Activated CD8-positive, alpha-beta memory T cell treated with anti-CD3 and anti-CD28 coated beads for 24 hours (primary cell): ENCODE measurements at places on chromosomes 1 and 21.

DNA sequence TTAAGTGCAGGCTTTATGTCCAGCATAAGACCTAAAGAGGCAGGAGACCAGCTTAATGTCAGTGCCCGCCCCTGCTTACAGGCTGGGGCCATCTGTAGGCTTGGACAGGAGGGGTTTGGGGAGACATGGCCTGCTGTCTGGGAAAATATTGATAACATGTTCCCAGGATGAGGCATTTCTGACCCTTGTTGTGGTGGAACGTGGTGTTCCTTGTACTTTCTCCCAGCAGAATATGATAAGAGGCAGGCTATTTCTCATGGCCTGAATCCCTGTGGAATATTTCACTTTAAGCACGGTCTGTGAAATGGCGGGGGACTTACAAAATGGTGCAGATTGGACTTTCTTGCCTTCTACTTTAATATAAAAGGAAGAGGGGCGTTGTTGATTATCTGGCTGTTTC, 41.9 kb upstream of the PLA2G5 start:
- DNase-seq, result no peak

- DNase-seq, result peak; percentile 84
Observed at GRCh38 chr1:154791292-154792166, 78.6 kb downstream of the KCNN3 start.

GRCh38 chr1:228996281-228996680, 261.0 kb downstream of the RHOU start:
- DNase-seq, result no peak

DNA sequence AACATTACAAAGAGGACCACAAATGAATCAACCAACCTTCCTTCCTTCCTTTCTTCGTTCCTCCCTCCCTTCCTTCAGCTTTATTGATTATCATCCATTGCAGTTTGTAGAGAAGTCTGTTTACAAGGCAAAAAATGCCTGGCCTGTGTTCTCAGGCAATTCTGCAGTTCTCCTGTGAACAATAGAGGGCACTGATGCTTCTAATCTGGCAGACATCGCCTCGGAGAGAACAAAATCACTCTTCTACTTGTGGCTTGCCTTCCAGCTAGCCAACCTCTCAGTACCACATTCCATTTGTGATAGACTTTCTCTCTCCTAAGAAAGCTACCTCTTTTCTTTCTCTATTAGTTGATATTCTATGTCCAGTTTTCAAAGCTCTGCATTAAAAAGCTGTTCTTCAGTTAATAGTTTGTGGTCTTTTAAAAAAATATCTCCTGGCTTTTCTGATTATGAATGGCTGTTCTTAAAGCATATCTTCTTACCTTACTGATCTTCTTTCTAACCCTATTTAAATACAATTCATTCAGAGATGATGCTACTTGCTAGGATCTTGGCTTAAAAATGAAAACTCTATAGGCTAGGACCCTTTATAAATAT, 26.9 kb upstream of the ESRRG start:
- DNase-seq, result no peak

- no peak for DNase-seq
Observed at GRCh38 chr1:206476058-206476457, 5.8 kb downstream of the IKBKE start.

- no peak for DNase-seq
Observed at GRCh38 chr1:155013632-155014031, 11.0 kb downstream of the ZBTB7B start.

DNA sequence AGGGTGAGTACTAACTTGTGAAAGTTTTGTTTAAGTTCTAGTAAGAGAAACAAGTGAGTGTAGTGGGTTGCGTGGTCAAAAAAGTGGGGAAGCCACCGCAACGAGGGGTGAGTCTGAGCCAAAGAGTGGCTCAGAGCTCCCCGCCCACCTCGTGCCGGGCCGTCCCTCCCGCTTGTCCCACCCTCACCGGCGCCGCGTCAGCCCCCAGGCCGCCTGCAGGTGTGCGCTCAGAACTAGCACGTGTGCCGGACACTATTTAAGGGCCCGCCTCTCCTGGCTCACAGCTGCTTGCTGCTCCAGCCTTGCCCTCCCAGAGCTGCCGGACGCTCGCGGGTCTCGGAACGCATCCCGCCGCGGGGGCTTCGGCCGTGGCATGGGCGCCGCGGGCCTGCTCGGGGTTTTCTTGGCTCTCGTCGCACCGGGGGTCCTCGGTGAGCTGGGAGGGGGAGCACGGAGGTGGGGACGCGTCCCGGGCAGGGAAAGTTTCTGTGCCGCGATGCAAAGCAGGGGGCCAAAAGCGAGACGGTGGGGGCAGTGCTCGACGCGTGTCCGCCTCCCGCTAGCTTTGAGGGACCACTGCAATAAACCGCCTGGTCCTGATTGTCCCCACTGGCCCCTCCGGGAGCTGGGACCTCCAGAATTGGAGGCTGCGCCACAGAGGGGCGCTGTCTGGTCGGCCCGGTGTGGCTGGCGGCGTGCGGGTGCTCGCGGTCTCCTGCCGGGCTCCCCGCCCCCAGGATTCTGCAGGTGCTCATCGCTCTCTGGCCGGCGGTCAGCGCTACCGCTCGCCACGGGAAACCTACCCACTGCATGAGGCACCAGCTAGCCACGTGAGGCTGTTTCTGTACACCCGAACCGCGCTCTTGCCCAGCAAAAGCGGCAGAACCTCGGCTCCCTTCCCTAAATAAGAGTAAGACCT, at the start of gene CR2:
TSS of gene CR2 (plus strand) at position 283 of the 919 bp plus-strand sequence. CDS start at position 374, 91 bp downstream.
- peak; percentile 83 for DNase-seq
